ENCODE measurements at places on chromosomes 5 and 9.

GRCh38 chr5:125149110-125149509 lies 402.7 kb upstream of the ZNF608 start:
- no peak for DNase-seq

DNA sequence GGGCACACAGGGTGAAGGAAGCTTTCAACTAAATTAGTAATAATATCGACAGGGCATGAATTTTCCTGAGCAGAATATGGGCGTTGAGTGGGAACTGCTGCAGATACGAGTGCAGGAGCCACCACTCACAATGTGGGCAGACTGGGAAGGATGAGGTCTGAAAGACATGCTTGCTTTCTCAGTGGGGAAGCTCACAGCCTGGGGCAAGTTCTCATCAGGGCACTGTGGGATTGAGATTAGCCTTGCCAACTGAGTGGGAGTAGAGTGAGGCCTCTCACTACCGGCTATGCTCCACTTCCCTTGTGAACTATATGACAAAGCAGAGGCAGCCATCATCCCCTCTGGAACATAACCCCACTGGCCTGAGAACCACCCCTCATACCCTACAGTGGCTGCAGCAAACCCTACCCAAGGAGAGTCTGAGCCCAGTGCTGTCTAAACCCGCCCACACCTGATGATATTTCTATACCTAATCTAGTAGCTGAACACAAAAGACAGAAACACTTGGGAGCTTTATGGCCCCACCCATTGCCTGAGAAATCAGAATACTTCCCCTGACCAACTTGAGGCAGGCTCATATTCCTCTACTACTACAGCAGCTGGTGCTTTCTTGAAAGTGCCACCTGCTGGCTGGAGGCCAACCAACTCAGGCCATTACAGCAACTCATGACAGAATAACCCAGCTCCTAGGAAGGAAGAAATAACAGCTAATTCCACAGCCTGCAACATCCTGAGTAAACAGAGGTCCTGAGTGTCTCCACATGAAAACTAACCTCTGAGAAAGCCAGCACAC lies 173.7 kb upstream of the SPEF2 start:
- DNase-seq: no peak

- no peak for DNase-seq
Observed at GRCh38 chr5:96062836-96063235, 101.2 kb upstream of the ELL2 start.

GRCh38 chr9:113892861-113893491 lies 16.9 kb downstream of the ZNF618 start:
- DNase-seq: no peak

DNA sequence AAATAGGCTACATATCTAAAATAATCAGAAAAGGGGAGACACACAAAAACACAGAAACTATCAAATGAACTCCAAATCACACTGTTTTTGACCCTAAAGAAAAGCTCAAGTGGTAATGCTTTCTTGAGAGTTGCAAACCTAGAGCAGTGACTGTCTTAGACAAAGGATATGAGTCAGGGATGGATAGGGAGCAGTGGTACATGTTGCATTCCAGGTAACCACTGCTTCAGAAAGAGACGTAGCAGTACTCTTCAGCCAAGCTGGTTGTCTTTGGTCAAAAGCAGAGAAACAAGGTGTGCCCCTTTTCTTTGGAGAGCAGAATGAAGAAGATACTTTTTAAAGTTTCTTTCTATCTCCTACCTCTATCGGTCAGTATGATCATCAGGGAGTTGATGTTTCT lies 1003.6 kb downstream of the CDH9 start:
- DNase-seq: no peak

- no peak for DNase-seq
Observed at GRCh38 chr9:83012922-83013838, 49.8 kb downstream of the RASEF start.

DNA sequence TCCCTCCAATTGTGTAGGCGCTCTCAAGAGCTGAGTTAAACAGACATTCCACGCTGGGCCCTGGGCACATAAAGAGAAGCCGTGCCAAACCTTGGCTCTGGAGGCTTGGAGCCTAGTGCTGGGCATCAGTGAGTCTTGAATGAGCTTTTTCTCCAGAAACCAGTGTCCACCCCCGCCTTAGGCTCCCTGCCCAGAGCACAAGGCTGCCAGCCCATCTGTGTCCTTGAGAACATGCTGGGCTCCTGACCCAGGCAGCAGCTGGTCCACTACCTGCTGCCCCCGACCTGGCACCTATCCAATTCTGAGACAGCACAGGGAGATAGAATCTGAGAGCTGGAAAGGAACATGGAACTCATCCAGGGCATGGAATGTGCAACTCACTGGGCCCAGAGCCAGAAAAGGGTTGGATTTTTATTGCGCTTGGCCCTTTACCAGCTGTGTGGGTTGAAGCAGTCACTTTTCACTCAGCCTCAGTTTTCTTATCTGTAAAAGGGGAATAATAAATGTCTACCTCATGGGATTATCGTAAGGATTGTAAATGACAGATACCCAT lies 92.4 kb upstream of the CPLX2 start:
- DNase-seq: no peak
